ENCODE measurements at places on chromosomes 7 and 10.

DNA sequence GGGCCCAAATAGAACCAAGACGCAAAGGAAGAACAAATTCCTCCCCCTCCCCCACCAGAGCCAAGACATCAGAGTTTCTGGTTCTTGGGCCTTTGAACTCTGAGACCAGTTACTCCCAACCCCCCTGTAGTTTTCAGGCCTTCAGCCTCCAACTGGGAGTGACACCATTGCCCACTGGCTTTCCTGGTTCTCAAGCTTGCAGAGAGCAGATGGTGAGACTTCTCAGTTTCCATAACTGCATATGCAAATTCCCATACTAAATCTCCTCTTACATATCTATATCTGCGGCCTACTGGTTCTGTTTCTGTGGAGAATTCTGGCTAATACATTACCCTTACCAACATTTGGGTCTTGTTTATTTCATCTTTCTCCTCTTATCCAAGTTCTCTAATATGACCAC, 762.9 kb downstream of the GRM8 start:
- no peak for DNase-seq

DNA sequence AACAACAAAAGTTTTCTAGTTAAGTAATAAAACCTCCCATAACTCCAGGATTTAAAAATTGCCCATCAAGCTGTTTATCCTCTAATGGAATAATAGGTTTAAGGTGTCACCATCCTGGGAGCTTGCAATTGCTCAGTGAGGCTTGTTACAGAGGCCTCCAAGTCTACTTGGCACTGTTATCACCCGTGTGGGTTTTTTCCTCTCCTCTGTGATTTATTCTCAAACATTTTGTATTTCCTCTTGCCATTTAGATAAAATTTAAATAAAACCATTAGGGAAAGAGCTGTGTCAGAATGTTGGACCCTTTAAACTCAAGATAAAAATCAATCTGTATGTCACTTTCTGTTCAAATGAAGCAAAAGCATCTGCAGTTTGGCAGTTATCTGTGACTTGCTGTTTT, 202.6 kb downstream of the GALNT17 start:
- DNase-seq = no peak

- DNase-seq = no peak
These were observed 95.0 kb downstream of the VPS50 start for GRCh38 chr7:93327006-93327633.

- no peak for DNase-seq
These were observed 1.4 kb downstream of the DNAH11 start for GRCh38 chr7:21544303-21544656.

- DNase-seq = peak; percentile 66
These were observed 14.3 kb downstream of the ZNF282 start for GRCh38 chr7:149209518-149210269.

DNA sequence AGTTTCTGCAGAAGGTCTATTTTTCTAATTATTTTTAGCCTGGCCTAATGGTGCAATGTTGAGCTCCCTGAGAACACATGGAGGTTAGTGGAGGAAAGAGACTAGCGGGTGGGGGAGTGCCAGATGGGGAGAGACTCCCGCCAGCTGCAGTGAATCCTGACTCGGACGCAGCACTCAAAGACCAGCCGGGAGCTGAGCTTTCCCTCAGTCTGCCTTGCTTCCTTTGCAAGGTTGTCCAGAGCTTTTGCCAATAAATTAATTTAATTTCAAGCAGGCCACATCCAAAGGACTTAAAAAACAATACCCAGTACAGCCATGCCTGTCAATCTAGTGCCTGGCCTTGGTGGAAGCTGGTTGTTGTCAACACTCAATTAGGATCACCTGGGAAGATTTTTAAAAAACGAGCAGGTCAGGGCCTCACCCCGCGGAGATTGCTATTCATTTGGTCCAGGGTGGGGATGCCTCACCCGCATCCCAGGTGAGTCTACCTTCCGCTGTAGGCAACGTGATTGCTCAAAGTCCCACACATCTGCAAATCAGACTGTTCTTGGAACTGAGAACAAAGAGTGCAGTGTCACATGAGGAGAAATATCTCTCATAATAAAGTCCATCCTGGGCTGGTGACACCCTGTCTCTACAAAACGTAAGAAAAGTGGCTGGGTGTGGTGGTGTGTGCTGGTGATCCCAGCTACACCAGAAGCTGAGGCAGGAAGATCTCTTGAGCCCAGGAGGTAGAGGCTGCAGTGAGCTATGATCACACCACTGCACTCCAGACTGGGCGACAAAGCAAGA, 4.0 kb downstream of the CLRN3 start:
- DNase-seq = no peak

DNA sequence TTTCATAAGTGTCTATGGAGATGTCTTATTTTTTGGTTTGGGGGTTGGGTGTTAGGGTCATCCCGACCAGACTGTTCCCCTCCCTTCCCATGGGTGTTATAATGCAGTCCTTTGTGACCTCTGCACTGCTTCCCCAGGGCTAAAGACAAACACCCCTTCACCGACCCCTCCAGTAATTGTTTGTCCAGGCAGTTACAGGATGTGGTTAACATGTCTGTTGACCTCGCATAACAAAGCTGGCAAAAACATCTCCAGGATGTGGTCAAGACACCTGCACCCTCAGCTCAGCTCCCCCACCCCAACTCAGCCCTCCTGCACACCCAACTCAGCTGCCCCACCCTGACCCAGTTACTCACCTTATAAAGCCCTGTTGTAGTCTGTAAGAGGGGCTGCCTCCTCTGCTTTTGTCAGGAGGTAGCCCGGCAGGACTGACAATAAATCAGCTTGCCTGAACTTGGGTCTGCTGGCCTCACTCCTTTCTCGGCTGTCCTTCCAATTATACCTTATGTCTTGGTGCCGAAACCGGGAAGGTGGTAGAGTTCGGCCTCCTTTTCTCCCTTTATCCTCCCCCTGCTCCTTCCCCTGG, 102.2 kb downstream of the ZNF92 start:
- no peak for DNase-seq
